ENCODE measurements at places on chromosomes 6 and 20.

DNA sequence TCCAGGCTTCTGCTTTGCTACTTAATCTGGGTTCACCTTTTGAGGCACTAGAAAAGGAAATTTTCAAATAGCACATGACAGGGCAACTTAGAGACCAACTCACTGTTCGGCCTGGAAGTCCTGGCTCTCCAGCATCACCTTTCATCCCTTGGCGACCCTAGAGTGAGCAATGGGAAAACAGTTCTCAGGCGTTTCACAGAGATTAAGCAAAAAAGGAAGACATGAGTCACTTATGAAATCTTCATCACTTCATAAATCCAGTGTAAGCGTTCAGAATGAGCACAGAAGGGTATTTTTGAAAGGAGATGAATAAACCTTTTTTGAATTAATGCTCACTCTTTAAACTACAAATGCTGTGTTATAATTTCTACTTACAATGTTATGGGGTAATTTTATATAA lies 104.0 kb downstream of the COL12A1 start:
- peak; percentile 73 for DNase-seq

- DNase-seq, result no peak
Observed at GRCh38 chr6:40456390-40457013, 130.7 kb downstream of the LRFN2 start.

DNA sequence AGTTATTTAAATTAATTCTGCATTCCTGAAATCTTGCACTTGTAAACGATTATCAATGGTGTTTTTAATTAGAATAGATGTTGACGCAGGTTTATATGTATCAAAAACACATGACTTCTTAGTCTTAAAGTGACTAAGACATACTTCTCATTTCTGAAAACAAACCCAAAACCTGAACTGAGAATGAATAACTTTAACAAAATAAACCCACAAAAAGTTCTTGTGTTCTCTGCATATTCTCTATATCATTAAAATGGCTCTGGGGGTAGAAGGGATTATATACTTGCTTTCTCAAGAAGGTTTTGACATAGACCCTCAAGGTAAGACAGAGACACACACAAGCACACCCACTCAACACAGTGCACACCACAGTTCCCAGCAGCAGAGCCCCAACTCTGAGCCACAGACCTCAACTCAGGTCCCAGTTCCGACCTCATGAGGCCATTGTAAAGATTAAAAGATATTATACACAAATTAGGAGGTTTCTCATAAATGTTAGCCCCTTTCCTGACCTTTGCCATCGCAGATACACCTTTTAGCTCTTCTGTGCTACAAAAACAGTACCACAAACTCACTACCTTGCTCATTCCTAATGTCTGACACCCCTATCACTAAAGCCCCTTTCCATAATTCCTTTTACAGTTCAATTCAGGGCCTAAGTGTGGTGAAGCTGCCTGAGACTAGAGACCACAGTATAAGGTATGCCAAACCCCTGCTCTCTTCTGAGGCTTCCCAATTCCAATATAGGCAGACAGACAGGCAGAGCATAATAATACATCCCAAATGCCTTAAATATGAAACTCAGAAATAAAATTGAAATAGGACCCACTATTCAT lies 267.8 kb downstream of the PTPRK start:
- no peak for DNase-seq

DNA sequence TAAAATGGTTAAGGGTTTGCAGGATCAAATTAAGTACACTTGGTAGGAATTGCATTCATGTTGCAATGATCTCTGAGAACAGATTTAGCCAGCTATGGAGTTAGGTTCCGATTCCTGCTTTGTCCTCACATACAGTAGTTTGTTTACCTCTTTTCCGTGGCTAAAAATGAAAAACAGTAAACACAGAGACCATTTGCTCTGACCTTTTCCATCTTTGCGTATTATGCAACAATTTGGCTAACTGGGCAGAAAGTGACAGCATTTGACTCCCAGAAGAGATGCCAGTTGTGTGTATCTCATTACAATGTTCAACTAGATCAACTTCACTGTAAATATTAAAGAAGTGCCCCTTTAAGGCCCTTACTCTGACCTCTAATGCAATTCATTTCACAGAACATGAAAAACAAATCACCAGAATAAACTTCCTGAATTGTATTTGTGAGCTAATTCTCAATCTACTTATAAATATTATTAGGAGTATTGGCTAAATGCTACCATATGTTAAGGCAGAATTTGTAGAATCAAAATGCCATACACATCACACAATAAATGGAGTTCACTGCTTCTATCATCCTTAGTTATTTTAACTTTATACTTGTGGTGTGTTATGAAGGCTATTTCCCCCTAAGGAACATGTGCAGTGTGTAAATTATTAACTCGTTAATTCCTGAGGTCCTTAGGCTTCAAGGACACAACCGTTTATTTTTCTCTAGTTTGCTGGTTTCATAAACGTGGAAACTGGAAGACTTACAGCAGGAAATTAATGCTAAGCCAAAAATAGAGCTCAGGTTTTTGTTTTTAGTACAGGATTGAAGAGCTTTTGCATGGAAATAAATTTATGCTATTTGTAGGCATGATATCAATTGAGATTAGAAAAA lies 380.7 kb upstream of the CITED2 start:
- peak; percentile 45 for DNase-seq

GRCh38 chr20:23879811-23880374 lies 345 bp upstream of the CST5 start:
- no peak for DNase-seq

DNA sequence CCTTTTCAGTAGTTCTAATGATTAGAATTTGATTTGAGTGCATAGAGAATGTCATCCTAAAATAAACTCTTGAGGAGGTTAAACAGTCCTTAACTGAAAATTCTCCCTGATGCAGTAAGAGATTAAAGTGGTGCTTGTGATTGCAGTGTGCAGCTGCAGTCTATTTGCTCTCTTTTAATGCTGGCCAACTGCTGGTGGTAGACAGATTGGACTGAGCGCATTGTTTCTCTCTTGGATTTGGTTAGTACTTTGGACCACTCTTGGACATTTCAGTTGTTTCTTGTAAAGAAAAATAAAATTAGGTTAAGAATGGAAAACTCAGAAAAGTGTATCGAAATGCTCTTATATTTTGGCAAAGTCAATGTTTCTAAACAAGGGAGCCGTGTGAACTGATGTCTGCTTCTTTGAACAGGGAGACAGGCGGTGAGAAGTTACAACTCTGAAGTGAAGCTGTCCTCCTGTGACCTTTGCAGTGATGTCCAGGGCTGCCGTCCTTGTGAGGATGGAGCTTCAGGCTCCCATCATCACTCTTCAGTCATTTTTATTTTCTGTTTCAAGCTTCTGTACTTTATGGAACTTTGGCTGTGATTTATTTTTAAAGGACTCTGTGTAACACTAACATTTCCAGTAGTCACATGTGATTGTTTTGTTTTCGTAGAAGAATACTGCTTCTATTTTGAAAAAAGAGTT lies 127.2 kb downstream of the CD109 start:
- no peak for DNase-seq

GRCh38 chr6:152301765-152302568 lies 335.2 kb downstream of the SYNE1 start:
- peak; percentile 53 for DNase-seq

DNA sequence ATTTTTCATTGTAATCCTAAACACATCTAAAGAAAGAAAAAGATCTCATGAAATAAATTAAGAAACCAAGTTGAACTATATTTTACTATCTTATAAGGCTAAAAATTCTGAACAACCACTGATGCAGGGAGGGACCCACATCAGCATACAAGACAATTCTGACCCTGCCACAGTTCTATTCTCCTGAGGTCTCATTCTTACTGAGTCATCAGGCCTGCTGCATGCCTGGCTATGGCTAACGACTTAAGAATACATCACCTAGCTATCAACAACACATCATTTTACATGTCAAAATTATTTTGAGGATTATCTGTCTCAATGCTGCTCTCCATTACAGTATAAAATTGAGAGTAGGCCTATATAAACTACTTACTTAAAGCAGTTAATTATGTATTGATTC lies 52.9 kb downstream of the FBXL4 start:
- no peak for DNase-seq
